ENCODE measurements at places on chromosomes 1 and 21.

DNA sequence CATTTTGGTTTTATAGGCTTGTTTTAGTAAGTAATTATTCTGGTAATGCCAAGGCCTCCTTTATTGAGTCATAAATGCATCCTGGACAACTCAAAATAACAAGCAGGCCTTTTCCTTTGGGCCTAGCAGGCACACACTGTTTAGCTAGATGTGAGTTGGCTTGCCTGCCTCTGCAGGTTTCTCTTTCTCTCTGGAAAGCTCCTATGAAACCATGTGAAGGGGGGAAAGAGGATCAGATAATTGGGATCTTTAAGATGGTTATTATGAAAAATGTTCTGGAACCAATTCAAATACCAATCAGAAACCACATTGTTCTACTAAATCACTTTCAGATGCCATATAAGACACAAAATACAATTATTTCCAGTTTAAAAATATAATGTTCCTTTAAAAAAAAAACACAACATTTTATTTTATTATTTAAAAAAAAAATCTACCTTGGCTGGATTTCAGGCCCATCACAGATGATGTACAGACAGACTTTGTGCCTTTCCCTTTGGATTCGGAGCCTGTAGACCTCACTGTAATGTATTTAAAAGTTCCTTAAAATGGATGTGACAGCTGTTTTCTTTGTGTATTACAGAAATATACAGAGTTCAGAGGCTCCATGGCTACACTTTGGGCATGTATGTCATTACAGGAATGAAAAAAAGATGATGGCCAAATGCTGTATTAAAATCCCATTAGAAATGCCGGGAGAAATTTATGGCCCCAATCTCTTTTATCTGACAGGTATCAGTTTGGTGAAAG, 80.2 kb downstream of the NTMT2 start:
- no peak for DNase-seq

- DNase-seq, result no peak
These were observed 191.9 kb downstream of the RRAGC start for GRCh38 chr1:38667626-38668025.

DNA sequence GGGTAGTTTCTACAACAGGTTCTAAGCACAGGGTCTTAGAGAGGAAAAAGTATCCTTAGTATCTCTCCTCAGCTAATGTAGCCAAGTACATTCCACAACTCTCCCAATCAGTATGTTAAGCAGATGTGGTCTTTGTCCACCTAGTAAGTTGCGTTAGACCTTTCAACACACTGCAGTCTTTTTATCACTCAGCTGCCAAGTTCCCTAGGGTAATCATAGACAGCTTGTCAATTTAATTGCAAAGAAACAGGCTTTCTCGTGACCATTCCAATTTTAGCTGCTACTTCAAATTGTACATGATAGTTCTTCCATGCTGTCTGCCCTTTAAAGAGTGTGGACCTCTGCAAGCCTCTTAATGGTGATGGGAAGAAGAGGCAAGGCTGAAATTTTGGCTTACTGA, 211.8 kb upstream of the PKN2 start:
- DNase-seq, result no peak

GRCh38 chr1:212247179-212247721, 38.0 kb upstream of the PPP2R5A start:
- DNase-seq, result no peak

- no peak for DNase-seq
These were observed 99.6 kb downstream of the ZBTB18 start for GRCh38 chr1:244150665-244151064.

- no peak for DNase-seq
These were observed 128.2 kb downstream of the NFIA start for GRCh38 chr1:61210435-61211154.

DNA sequence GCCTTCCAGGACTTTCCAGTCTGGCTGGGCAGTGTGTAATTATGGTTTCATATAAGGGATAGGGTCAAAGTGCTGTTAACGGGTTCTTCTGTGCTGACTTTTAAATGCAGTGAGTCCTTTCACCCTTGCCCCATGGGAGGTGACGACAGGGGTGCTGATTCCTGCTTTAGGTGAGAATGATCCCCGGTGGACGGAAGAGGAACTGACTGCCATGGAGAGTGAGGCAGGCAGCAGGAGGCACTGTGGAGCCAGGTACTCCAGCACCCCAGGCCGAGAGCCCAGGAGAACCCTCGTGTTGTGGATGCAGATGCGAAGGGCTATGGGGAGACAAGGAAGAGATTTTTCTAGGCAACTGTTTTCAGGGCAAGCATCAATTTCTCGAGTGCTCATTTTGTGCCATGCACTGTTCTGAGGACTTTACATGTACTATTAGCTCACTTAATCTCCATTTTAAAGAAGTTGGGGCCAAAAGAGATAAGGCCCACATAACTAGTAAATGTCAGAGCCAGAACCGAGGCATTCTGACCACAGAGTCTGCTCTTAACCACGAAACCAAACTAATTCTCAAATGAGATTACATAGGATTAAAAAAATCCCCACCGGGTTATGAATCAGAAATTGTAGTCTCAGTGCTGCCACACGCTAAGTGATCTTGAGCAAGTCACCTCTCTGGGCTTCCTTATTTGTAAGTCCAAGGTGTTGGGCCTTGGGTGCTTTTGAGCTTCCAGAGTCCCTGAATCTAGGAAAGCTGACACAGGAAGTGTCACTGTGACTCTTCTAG, 28.2 kb downstream of the STPG1 start:
- no peak for DNase-seq

- no peak for DNase-seq
These were observed 111.2 kb upstream of the CACHD1 start for GRCh38 chr1:64358692-64359091.

DNA sequence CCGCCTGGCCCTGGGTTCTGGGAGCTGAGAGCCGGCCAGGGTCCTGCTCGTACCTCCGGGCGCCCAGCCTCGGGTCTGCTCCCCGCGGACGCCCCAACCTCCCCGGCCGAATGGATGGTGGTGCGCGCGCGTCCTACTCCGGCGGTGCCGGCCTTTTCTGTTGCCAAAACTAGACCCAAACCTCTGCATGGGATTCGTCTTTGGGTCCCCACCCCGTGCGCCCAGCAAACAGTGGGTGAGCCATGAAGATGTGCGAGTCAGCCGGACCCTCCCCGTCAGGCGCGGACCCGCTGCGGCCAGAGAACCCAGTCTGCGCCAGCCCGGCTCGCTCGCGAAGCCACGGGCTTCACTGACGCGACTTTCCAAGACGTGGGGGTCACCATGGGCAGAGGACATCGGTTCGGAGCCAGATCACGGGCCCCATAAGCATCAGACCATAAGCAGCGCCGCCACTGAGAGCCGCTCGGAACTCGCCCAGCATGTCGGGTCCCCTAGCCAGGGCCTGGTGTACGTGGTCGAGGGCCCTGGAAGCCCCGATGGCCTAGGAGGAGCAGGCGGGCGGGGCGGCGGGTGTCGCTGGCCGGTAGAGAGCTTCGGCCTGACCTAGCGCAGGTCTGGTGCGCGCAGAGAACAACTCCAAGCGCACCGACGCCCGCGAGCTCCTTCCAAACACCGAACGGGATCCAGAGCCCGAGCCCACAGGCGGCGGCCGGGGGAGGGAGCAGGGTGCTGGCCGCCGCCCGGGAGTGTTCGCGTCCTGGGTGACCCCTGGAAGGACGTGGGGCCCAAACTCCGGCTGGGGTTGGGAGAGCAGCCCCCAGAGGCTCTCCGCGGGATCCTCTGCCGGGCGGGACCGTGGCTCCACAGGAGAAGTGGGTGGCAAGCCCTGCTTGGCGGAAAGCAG, 1.0 kb upstream of the TP73 start:
- no peak for DNase-seq

- no peak for DNase-seq
These were observed 283.8 kb downstream of the SDCCAG8 start for GRCh38 chr1:243539636-243540035.

- DNase-seq, result no peak
These were observed 67.9 kb downstream of the SLC44A5 start for GRCh38 chr1:75542818-75543570.

GRCh38 chr1:79945391-79945790, 938.9 kb upstream of the ADGRL4 start:
- no peak for DNase-seq

DNA sequence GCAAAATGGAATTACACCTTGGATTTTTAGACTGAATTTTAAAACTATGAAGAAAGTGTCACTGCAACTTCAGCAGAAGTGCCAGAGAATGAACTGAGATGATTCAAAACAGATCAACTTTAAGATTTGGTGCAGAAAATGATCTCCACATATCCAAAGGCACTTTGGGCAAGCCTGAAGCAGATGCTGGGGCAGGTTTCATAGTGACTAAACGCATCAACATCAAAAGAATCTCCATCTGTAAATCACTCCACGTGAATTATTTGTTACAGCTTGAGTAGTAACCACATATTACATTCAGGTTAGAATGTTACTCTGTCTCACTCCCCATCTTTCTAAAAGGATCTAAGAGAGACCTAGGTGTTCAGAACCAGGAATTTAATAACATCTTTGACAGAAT, 329.0 kb upstream of the ESRRG start:
- DNase-seq, result no peak

DNA sequence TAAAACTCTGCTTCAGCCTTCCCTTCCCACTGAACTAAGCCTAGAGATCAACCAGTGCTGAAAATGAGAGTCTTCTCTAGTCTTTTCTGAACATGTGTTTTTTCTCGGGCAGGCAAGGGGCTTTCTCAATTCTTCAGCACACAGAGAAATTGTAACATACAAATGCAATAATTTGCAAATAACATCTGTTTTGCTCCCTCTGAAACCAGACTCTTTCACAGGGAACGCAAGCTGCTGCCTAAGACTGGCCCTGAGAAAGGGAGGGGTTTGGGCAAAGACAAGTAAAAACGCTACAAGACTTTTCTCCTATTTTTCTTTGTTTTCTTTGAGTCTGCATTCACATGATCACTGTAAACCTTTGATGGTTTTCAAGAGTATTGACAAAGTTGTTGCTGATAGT, 39.6 kb upstream of the VN1R5 start:
- no peak for DNase-seq

- no peak for DNase-seq
These were observed 146.7 kb downstream of the HLX start for GRCh38 chr1:221025956-221026355.

GRCh38 chr1:82299656-82300055, 498.9 kb downstream of the ADGRL2 start:
- DNase-seq, result no peak

DNA sequence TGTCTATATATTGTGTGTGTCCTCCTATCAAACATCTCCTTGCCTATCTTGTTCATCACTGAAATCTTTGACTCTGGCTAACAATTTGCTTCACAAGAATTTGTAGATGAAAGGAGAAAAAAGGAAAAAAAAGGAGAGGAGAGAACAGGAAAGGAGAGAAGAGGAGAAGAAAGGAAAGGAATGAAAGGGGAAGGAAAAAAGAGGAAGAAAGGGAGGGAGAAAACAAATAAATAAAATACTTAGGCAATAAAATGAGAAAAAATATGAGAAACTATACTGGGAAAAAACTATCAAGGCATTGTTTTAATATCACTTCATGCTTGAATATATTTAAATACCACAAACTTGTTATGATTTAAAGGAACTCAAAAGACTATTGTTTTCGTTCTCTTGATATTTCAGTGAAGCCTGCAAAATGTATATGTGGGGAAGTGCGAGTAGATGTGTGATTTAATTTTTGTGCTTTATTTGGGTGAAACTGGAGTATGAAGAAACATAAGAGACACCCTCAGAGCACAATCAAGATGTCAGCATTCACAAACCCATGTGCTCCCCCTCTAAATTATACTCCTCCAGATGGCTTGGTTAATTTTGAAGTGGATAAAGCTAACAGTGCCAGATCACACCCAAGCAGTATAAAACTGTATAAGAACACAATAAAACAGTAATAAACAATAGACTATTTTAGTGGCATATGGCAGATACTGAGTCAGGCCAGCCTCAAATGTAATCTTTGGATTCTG, 205.7 kb upstream of the SAMSN1 start:
- no peak for DNase-seq

DNA sequence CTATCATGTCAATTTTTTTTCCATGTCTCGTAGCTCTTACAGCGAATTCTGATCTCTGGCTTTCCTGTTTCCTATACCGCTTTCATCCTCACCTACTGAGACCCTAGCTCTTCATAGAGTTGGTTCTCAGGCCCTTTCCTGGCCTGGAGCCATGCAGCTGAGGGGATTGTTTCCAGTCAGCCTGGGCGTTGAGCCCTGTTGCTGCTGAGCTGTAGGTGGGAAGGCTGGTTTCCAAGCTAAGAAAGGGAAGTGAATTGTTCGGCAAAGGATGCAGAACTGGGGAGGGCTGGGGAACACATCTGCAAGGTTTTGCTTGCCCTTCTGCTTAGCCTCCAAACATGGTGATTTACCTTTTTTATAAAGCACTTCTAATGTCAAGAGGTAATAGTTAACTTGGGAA, 41.5 kb downstream of the SPATA46 start:
- DNase-seq, result no peak

Data from T-helper 22 cell (primary cell).